ENCODE measurements at places on chromosomes 6 and 20.

- no peak for DNase-seq
These were observed at the start of gene LY86 for GRCh38 chr6:6588064-6588923. LY86 (plus strand) TSS chr6:6588720; CDS start chr6:6588735, 15 bp downstream.

GRCh38 chr6:49540614-49541013 lies 9.9 kb upstream of the C6orf141 start:
- DNase-seq: no peak

- no peak for DNase-seq
These were observed 11.9 kb downstream of the ERMARD start for GRCh38 chr6:169763308-169763707.

DNA sequence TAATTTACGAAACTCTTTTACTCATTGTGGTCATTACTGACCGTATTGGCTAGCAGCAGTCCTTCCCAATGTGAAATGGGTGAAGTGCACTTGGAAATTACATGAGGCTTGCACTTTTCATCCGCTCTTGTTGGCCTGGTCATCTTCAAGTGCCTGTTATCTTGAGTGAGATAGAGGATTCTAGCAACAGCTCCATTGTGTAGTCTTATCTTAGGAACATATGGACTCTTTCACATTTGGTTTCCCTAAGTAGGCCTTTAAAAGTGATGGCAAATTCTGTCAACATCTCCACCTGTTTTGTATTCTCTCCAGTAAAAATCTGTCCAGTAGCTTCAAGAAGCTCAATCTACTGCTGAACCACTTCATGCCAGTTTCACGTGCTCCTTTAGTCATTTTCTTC lies 114.8 kb upstream of the MARCKS start:
- DNase-seq: no peak

GRCh38 chr20:5430670-5431069 lies 113.9 kb upstream of the PROKR2 start:
- no peak for DNase-seq

GRCh38 chr20:3577366-3577765 lies 85.8 kb downstream of the GFRA4 start:
- no peak for DNase-seq

GRCh38 chr20:23435626-23436539 lies 3.6 kb upstream of the CSTL1 start:
- no peak for DNase-seq

GRCh38 chr6:167472148-167472547 lies 147.3 kb downstream of the TTLL2 start:
- DNase-seq: no peak

- no peak for DNase-seq
These were observed 6.3 kb upstream of the GABRR2 start for GRCh38 chr6:89321131-89321970.

GRCh38 chr6:29953001-29953441 lies 10.7 kb downstream of the HLA-A start:
- no peak for DNase-seq

DNA sequence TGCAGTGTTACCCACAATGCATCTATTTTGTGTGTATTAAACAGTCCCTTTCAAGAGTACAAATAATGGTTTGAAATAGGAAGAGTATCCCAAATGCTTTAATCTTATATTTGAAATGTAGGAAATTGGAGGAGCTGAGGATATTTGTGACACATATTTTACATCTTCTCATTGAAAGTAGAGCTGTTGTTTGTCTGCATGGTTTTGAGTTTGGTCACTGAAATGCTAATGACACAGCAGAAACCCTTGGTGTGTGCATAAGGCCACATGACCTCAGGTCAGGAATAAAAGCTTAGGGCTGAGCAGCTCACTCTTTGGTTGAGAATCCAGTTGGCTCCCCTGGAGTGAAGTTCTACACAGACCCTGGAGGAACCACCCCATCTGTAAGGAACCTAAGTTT lies 49.8 kb downstream of the TPD52L1 start:
- no peak for DNase-seq
